ENCODE measurements at places on chromosomes 7 and 10. TPM values are rescaled to one million over a fixed set of nuclear protein-coding genes. Genes with fewer than 3 reads are reported as not detected.

Gene SPDYE6
- not detected for polyA plus RNA-seq

DNA sequence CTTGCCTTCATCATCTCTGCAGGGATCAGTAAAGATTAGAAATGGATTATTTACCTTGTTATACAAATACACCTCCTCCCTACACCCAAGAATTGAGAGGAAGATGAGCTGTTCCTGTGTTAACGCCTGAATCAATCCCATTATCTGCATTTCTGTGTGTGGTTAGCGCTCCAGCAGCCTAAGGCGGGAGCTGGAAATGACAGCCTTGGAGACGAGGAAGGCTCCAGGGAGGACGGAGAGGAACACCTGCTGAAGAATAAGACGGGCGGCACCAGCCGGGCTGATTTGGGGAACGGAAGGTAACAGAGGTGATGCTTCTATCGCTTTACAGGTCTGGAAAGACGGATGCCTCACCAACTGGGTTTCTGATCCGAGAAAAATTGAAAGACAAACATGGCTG lies 34.2 kb upstream of the DDC start:
- no peak for DNase-seq

- no peak for DNase-seq
Measured at GRCh38 chr10:101766306-101766705, 9.6 kb downstream of the FGF8 start.

GRCh38 chr10:498760-499435 lies 190.6 kb downstream of the DIP2C start:
- no peak for DNase-seq

DNA sequence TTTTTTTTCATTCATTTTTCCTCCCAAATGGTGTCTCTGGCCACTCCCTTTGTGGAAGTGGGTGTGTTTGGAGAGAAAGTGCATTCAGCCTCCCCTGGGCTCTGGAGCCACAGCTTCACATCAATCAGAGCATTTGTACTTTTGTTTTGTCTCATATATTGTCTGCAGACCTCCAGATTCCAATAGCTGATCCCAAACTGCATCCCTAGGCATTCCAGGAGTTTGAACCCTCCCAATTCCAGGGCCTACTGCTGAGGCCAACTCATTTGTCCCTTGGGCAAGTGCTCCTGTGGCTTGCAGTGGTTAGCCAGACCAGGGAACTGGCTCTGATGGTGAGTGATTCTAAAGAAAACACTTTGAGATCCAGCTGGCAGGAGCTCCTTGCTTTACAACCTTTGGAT lies 163.3 kb downstream of the IPMK start:
- DNase-seq: no peak

Gene PPP1R3C
- 0.07 TPM for polyA plus RNA-seq

GRCh38 chr7:44240983-44241510 lies 40.3 kb downstream of the YKT6 start:
- peak; percentile 87 for DNase-seq
